Suppressor macrophage treated with lipopolysaccharide for 4 hours (primary cell): ENCODE measurements at places on chromosomes 7 and 10.
A peak's percentile ranks its signal among the peaks of the same experiment; 100 is the strongest.

- no peak for DNase-seq
Measured at GRCh38 chr10:47179291-47179647, 120.7 kb upstream of the GDF10 start.

- no peak for DNase-seq
Measured at GRCh38 chr10:126687121-126687606, 16.7 kb upstream of the C10orf90 start.

DNA sequence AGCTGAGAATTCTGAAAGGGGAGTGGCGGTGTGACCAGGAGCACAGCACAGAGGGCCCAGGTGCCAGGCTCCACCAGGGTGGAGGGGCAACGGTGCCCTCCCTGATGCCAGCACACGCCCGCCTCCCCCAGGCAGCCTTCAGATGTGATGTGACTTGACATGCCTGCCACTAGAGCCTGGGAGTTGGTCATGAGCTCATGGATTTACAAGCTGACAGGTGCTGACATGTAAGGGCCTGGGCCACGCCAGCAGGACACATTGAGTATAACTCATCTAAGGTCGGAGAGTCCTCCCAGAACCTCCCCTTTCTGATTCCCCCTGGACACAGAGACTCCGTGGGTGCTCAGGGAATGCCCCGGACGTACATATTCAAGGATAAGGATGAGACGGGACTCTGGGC, 74.2 kb downstream of the LSM5 start:
- DNase-seq = no peak

- no peak for DNase-seq
Measured at GRCh38 chr7:42198974-42199668, 37.9 kb downstream of the GLI3 start.

DNA sequence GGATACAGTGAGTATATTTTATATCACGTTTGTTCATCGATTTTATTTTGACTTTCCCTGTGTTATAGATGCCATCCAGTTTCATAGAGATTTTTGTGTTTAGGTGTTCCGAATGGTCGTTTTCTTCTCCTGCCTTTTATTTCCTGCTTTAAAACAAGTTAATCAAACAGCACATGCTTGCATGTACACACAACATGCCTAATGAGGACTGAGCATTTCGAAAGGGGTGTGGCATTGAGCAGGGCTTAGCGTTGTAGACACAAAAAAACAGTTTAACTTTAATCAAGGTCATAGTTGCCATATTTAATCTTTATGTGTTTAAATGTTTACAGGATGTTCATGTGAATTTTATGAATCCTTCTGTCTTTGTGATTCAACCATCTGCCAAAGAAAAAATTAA, 430.5 kb upstream of the GALNT17 start:
- DNase-seq = no peak

- no peak for DNase-seq
Measured at GRCh38 chr7:25940086-25940906, 211.7 kb upstream of the NFE2L3 start.

DNA sequence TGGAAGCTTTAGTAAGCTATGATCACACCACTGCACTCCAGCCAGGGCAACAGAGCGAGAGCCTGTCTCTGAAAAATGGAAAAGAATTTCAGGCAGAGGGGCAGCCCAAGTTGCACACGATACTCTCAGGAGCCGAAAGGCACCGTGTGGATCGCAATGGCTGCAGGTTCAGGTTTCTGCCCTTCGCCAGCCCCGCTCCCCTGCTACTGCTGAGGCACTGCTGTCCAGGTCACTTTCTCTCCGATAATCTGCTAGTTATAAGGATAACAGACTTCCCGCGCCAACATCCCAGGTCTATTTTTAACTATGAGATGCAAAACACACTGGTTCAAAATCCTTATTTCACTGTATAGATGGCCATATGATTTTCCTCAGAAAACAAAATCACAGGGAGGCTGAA, 11.1 kb downstream of the BEND7 start:
- no peak for DNase-seq

GRCh38 chr7:104928721-104929400, 85.1 kb upstream of the KMT2E start:
- no peak for DNase-seq

DNA sequence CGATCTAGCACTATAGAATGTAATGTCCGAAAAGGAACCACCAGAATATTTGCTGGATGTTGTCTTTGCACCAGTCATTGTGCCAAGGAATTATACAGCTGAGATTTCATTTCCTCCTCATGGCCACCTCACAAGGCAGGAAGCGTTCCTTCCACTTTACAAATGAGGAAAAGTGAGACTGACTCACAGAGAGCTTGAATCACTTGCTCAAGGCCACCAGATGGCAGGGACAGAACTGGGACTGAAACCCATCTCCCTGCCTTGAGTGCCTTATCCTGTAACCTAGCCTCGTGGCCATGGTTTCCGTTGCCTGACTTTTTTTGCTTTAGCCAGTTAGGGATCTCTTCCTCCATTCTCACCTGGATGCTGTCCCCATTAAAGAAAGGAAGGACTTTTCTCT, 44.7 kb upstream of the PDZD8 start:
- peak; percentile 48 for DNase-seq

GRCh38 chr7:78716876-78717275, 736.6 kb downstream of the MAGI2 start:
- no peak for DNase-seq

DNA sequence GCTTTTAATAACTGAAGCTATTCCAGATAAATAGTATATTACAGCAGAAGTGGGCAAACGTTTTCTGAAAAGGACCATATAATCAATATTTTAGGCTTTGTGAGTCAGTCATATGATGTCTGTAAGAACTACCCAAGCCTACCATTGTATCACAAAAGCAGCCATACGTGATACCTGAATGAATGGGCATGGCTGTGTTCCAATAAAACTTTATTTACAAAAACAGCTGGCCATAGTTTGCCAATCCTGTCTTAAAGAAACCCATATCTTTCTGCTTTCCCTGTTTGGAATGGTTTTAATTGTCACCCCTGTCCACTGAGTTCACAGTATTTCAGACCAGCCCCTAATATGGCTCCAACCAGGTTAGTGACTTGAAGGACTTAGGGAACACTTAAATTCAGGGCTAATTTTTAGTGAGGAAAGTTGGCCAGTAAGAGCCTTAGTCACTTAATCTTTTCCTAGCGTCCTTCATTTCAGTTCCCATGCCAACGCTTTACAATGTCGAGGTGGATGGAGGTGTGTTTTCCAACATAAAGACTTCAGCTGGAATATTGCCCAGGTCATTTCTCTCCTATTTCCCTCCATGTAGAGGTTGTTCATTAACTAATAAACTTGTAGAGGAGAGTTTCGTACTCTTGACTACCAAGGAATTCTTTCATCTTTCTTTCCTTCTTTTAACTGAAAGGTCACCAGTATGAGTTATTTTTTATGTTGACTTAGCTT, 184.5 kb downstream of the TRIL start:
- no peak for DNase-seq

GRCh38 chr10:86944031-86944419, 13.4 kb downstream of the MMRN2 start:
- no peak for DNase-seq

DNA sequence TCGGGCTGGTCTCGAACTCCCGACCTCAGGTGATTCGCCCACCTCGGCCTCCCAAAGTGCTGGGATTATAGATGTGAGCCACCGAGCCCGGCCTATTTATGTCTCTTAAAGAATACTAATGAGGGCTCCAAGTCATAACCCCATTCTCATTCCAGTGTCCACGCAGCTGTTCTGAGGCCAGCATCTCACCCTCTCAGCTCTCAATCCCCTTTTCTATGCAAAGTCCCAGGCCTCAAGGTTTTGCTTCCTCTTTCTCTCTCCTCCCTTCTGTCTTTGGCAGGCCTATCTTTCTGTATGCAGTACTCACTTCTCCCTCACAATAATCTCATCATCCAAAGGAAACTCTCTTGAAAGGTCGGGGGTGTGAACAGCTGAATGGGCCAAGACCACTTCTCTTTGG, 28.0 kb upstream of the VSIR start:
- peak; percentile 72 for DNase-seq

DNA sequence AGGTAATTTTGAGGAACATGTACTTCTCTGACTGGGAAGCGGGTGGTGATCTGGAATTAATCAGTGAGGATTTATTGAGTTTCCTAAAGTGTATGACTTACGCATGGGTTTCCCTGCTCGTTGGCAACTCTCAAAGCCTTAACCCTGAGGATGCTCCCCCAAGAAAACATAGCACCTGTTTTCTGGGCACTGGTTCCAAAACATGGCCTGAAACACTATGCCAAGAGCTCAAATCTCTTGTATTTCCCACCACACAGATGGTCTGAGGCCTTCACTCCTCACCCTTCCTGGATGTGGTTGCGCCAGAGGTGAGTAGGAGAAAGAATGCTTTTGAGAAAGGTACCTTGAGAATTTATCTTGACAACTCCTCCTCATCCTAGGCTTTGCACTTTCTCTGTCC, 250.4 kb downstream of the FZD1 start:
- DNase-seq = no peak

GRCh38 chr10:44369854-44370253, 15.0 kb downstream of the CXCL12 start:
- DNase-seq = no peak

DNA sequence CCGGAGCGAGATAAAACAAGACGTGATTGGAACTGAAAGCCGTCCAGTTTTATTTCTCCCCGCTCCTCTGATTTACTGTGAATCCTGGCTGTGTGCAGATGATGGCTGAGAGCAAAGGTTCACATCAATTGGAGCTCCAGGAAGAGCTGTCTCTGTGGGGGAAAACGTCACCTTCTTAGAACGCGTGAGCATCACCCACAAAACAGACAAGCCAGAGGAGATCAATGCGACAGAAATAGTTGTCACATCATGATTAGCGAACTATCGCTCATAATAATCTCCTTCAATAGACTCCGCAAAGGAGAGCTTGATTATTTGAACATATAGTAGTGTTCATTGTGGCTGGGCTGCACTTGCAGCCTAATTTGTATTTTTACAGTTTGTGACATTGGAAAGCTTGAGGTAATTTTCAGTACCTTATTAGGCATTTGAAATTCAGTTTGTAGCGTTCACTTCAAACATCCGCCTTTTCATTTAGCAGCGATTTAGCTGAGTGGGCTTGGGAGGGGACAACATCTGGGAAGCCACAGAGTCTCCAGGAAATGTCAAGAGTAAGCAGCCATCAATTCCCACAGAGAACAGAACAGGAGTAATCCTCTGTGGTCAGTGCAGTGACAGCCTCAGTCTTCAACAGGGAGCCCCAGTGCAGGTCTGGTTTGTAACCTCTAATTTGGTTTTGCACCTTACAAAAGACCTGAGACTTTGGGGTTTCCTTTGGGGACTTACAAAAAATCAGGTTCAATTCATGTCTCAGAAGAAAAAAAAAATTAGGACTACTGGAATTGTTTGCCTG, 276.8 kb upstream of the PFKP start:
- DNase-seq = no peak
